ENCODE measurements at places on chromosomes 13 and 19.

DNA sequence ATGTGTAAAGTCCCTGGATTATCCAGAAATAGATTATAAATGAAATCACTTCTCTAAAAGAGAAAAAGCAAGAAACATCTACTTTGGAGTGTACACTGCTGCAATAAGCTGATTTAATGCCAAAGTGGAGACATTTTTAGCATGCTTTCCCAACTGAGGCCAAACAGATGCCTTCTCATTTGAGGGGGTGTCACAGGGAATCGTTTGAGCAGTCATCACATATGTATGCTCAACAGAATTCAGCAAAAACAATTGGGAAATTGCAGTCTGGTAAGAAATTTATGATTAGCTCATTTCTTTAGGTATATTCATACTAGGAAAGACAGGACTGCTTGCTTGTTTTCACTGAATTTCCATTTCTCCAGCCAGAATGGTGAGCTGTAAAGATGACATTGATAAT, 27.3 kb upstream of the TPP2 start:
- no peak for DNase-seq

DNA sequence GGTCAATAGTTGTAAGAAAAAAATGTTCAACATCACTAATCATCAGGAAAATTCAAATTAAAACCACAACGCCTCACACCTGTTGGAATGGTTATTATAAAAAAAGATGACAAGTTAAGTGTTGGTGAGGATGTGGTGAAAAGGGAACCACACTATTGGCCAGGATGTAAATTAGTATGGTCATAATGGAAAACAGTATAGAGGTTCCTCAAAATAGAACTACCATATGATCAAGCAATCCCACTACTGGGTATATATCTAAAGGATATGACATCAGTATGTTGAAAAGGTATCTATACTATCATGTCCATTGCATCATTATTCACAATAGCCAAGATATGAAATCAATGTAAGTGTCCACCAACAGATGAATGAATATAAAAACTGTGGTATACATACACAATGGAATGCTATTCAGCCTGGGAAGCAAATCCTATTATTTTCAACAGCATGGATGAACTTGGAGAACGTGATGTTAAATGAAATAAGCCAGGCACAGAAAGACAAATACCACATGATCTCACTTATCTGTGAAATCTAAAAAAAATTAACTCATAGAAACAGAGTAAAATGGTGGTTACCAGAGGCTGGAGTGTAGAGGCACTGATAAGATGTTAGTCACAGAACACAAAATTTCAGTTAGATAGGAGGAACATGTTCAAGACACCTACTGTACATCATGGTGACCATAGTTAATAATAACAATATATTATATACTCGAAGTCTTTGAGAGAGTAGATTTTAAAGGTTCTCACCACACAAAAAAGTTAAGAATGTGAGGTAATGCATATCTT, 56.6 kb downstream of the TBC1D4 start:
- DNase-seq: no peak

DNA sequence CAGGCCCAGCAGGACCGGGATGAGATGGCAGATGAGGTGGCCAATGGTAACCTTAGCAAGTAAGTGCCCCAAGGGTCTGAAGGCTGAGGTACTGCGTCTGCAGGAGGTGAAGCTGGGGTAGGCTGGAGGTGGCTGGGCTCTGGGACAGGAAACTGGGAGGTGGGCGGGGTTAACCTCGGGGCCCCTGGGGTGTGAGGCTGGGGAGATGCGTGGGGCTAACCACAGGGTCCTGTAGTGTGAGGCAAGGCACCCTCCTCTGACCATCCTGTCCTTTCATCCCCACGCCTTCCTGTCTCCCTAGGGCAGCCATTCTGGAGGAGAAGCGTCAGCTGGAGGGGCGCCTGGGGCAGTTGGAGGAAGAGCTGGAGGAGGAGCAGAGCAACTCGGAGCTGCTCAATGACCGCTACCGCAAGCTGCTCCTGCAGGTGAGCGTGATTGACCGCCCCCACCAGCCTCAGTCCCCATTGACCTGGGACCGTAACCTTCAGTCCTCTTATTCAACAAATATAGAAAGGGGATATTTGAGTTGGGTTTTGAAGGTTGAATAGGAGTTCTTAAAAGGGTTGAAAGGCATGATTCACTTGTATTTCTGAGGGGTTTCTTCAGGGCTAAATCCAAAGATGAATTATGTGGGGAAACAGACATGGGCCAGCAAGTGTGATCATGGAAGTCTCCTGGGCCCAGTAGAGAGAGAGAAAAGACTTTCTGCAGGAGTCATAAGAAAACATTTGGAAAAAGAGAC, 35.7 kb downstream of the KCNC3 start:
- no peak for DNase-seq

GRCh38 chr19:47593860-47594259, 15.1 kb upstream of the BICRA start:
- no peak for DNase-seq

DNA sequence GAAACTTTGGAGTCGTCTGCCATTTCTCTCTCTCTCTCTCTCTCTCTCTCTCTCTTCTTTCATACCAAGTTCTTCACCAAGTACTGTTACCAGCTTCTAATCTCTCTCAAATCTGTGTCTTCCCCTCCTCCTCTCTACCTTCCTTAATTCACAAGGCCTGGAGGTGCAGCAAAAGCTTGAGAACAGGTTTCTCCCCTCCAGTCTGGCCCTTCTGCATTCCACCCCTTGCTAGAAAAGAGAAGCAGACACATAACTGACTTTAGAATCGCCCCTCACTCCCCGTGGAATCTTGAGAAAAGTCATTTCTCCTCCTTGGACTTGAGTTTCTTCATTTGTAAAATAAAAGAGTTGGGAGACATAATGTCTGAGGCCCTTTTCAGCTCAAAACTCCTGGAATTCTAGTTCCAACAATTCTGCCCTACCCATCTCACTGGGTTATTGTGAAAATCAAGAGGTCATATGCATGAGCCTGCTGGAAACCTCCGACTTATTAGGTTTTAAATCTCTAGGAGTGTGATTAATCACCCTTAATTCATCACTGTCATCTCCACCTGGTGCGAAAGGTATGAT, 20.4 kb downstream of the AMER2 start:
- no peak for DNase-seq

DNA sequence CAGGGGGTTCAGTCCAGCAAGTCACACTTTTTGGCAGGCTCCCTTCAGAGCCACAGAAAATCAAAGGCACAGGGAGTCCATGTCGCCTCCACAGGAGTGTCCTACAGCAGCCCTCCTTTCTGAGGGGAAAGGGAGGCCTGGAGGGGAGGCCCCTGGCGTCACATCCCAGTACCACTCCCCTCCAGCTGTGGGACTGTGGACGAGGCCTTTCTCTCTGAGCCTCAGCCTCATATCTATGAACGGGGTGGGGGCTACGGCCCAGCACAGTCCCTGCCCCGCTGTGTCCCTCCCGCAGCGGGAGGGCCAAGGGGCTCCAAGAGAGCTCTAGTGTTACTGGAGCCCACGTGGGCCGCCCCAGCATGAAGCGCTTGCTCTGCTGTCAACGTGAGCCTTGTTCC, 23.8 kb downstream of the PEPD start:
- DNase-seq: no peak

- no peak for DNase-seq
These were observed 185.4 kb upstream of the SERP2 start for GRCh38 chr13:44188257-44188656.

GRCh38 chr19:6766357-6767080, 716 bp downstream of the SH2D3A start:
- no peak for DNase-seq

DNA sequence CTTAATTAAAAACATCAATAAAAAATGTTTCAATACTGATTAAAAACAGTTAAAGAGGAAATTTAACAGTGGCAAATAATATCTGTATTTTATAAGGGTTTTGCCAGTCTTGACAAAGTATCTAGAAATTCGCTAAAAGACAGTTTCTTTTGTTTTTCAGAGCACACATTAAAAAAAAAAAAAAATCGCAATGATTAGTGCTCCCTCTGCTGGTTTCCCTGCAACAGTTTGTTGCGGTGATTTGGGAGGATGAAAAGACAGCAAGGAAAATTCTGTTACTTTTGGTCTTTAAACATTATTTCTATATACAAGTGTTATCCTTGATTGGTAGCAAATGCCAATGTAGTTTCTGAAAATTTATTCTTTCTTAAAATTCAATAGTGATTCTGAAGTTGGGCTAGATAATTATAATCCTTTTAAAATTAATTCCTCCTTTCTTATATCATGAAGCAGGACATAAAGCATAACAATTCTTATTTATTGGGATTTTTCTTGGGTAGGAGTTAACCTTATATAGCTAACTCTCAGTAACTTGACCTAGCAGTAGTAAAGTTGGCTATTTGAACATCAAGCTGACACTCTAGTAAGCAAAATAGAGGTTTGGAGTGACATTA, 23.1 kb upstream of the SPRY2 start:
- DNase-seq: no peak

- DNase-seq: no peak
These were observed 30.3 kb upstream of the CEACAM4 start for GRCh38 chr19:41657157-41657556.

- DNase-seq: no peak
These were observed 223.5 kb downstream of the KLF12 start for GRCh38 chr13:73910733-73911132.

DNA sequence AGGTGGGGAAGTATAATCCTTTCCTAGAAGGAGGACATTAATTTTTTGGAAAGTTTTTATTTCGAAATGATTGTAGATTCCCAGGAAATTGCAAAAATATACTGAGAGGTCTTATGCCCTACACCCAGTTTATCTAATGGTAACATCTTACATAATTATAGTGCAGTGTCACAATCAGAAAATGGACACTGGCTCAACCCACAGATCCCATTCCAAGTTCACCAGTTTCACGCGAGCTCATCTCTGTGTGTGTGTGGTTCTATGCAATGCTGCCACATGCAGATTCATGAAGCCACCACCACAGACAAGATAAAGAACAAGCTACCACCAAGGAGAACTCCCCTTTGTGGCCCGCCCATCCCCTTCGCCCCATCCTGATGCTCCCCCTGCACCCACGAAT, 24.4 kb downstream of the IL17D start:
- DNase-seq: no peak

DNA sequence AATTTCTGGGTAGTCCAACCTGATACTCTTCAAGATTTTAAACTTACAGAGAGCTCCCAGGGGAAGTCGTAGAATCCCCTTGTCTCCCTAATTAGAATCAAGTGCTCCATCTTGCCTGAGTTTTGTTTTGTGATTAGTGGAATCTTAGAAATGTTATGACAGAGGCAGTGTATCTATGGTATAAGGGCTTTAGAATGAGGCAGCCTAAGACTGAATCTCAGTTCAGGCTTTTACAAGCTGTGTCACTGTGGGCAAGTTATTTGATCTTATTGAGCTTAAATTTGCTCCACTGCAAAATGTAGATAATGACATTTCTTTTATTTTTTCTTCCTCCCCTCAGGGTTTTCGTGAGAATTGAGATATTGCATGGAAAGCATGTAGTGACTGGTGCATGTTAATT, 215.5 kb downstream of the POSTN start:
- no peak for DNase-seq

- DNase-seq: no peak
These were observed 1.1 kb downstream of the SLITRK1 start for GRCh38 chr13:83881140-83881684.

DNA sequence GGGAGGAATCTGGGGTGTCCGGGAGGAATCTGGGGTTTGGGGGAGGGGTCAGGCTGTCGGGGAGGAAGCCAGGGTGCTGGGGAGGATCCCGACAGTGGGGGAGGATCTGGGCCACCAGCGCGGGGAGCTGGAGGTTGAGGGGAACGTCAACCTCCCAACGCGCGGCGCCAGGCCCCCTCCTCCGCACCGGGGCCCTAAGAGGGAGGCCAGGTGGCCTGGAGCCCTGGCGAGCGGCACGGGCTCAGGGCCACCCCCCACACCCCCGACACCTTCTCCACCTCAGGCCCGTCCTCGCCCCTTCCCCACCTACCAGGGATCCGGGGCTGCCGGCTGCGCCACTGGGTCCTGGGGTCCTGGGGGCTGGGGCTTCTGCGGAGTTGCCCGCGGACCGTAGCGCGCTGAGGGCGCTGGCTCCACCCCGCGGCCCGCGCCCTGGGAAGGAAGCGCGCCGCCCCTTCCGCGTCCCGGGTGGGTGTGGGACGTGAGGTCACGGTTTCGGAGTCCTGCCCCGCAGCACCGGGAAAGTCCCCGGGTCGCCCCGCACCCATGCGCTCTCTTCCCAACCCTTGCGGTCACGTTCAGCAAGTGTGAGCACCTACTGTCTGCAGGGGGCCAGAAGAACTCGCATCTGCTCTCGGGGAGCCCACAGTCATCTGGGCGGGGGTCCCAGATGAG, at the start of gene TICAM1:
TICAM1 (minus strand) TSS at position 409 of the 675 bp plus-strand sequence. CDS start 13,335 bp downstream, outside the sequence.
- peak; percentile 74 for DNase-seq

GRCh38 chr13:107743983-107744382, 471.4 kb downstream of the LIG4 start:
- DNase-seq: no peak

DNA sequence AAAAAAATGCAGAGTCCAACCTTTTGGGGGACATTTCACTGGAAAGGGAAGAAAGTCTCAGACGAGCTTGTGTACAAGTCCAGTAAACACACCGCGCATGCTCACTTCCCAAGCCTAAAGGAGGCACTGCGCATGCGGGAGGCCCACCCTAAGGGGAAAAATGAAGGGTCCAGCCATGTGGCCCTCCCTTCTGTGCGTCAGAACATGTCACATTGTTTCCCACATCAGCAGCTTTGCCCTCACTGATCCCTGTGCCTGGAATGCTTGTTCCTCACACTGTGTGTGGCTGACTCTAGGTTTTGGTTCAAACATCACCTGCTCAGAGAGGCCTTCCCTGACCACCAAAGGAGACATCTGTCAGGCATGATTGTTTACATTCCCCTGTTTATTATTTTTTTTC, 4.4 kb downstream of the ELSPBP1 start:
- no peak for DNase-seq

- no peak for DNase-seq
These were observed 211.8 kb downstream of the UQCRFS1 start for GRCh38 chr19:29001141-29001581.
